GM04504 (cell line): ENCODE measurements at places on chromosomes 7 and 10.

GRCh38 chr7:24718431-24718831 is 38.8 kb downstream of the GSDME start:
- DNase-seq, result no peak

DNA sequence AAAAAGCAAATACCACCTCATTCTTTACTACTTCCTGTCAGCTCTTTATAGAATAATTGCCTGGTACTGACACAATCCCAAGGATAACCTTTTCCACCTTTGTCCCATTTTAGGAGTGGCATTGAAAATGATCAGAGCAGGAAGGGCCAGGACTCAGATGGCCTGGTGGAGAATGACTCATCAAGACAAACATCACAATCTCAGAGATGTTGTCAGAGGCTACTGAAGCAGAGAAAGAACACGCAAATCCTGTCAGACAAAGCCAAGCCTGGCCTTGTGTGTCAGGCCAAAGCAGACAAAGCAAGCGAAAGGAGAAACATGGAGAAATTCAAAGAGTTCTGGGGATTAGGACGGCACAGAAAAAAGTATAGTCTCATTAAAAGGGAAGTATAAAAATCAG is 40.9 kb downstream of the NSUN6 start:
- no peak for DNase-seq

DNA sequence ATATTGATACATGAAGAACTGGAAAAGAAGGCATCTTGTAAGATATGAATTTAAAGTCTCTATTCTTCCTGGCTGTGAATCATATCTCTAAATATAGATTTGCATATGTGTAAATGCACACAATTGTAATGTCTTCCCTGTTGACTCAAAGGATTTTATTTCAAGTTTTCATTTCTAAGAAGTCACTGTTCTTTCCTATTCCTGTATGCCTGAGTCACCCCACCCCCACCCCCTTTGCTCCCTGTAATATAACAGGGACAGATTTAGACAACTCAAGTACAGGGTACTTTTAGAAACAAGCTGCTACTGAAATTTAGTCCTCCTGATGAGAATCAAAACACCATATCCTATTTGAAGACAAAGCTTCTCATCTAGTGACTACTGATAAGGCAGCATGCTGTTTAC is 43.0 kb upstream of the HECTD2 start:
- DNase-seq, result no peak

GRCh38 chr7:130868139-130868538 is 134.1 kb upstream of the KLF14 start:
- DNase-seq, result no peak

DNA sequence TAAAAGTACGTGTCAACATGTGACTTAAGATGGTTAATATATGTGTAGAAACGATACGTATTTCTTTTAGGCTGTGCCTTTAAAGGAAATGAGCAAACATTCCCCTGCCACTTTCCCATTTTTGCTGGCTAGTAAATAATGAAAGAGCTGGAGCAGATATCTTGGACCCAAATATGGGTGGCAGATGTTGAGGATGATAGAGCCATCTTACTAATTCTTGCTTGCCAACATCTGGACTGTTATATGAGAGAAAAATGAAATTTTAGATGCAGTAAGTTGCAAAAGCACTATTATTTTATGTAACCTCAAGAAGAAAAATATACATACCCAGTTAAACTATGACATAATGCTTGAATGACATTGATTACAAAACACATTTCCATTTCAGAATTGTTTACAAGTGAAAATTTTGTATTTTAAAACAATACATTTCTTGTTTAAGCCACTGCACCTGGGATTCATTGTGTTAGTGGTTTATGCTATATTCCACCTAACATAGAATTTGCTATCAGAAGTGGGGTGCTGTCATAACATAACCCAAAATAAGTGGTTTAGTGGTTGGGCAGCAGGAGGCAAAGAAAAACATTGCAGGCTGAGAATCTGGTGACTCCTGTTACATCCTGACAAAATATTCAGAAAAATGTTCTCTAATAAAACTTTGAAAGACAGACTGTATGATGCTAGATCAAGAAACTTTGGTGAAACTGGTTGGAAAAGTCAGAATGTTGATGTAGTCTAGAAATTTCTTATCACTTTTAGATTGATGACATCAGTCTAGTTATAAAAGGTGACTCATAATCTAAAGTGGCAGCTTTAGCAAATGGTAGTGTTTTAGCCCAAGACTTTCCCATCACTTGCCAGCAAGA is 305.0 kb downstream of the PTEN start:
- DNase-seq, result no peak

GRCh38 chr7:36210291-36210922 is 57.4 kb downstream of the EEPD1 start:
- DNase-seq, result no peak

DNA sequence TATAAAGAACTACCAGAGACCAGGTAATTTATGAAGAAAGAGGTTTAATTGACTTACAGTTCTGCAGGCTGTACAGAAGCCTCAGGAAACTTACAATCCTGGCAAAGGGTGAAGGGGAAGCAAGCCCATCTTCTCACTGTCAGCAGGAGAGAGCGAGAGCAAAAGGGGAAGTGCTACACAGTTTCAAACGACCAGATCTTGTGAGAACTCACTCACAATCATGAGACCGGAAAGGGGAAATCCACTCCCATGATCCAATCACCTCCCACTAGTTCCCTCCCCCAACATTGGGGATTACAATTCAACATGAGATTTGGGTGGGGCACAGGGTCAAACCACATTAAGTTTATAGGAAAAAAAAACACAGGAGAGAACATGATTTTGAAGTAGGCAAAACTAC is 222.1 kb upstream of the SHH start:
- no peak for DNase-seq

DNA sequence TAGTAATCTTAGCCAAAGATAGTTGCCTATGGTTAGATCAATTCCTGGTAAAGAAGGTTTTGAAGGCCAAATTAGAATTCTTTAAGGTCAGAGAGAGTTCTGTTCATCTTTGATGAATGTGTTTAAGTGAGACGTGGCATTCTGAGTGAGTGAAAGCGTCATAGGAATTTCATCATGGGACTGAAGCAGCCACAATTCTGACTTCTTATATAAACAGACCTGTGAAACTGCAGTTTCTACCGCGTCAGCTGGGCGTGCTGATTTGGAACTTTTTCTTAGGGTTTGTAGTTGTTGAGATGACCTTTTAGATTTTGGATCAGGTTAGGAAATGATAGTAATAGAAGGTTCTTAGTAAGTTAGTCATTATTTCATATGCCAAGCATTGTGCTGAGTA is 103.8 kb downstream of the CNNM2 start:
- no peak for DNase-seq

- DNase-seq, result no peak
Observed at GRCh38 chr7:155521743-155522398, 24.5 kb downstream of the CNPY1 start.
